ACHN (cell line): ENCODE measurements at places on chromosomes 12 and 14.

DNA sequence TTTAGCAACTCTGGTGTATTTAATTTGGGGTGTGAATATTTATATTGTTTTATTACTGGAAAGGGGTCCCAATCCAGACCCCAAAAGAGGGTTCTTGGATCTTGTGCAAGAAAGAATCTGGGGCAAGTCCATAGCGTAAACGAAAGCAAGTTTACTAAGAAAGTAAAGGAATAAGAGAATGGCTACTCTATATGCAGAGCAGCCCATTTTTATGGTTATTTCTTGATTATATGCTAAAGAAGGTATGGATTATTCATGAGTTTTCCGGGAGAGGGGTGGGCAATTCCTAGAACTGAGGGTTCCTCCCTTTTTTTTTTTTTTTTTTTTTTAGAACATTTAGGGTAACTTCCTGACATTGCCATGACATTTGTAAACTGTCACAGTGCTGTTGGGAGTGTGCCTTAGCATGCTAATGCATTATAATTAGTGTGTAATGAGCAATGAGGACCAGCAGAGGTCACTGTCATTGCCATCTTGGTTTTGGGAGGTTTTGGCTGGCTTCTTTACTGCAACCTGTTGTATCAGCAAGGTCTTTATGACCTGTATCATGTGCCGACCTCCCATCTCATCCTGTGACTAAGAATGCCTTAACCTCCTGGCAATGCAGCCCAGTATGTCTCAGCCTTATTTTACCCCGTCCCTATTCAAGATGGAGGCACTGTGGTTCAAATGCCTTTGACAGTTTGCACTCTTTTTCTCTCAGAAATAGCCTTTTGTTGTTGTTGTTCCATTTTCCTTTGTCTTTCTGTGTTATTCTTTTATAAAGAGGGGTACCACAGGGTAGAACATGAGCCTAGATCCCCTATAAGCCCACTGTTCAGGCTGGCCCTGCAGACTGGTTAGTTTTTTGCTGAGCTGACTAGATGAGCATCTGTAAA, 75.5 kb upstream of the DCD start:
- peak; percentile 46 for DNase-seq

- no peak for DNase-seq
Measured at GRCh38 chr12:62264706-62265105, 4.5 kb downstream of the USP15 start.

DNA sequence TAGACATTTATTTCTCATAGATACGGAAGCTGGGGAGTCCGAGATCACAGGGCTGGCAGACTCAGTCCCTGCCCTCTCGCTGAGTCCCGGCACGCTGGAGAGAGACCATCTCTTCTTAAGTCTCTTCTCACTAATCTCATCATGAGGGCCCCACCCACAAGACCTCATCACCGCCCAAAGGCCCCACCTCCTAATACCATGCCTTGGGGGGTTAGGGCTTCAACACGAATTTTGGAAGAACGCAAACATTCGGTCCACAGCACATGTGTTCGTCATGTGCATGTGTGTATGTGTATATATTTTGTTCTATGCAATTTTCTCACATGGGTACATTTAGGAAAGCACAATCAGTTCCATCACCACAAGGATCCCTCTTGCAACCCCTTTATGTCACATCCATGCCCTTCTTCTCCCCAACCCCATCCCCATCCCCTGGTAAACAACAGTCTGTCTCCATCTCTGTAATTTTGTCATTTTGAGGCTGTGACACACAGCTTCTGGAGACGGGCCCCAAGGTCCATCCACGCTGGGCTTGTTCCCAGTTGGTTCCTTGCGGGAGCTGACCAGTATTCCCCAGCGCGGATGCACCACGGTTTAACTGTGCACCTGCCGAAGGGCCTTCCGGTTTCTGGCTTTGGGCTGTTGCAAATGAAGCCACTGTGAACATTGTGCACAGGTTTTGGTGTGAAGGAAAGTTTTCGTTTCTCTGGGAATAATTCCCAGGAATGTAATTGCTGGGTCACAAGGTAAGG, 317.5 kb upstream of the DIO3 start:
- DNase-seq: no peak

DNA sequence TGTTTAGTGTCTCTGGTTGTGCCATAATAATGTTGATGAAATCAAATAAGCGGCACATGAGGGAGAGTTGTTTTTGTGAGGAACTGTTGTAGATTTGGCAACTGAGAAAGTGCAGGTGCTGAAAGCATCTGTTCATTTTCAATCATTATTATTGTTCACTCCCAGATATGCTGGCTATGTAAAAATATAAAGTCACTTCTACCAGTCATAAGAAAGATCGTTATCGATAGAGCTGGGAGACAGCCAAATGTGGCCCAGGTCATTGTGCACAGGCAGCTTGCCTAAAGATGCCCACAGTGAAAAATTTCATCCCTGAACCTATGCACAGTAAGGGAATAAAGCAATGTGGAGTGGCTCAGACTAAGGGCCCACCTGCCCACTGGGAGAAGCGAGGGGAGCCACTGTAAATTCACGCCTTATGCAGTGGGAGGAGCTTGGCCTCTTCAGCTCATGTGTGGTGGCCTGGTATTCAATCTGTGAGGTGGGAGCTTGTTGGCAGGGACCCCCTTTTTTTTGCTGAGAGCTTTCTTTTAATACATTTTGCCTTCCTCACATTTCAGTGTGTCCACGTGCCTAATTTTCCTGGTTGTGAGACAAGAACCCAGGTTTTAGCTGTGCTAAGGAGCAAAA, 1490.8 kb upstream of the TMEM132C start:
- DNase-seq: no peak

- DNase-seq: no peak
Measured at GRCh38 chr12:105476616-105477015, 146.1 kb downstream of the C12orf75 start.

DNA sequence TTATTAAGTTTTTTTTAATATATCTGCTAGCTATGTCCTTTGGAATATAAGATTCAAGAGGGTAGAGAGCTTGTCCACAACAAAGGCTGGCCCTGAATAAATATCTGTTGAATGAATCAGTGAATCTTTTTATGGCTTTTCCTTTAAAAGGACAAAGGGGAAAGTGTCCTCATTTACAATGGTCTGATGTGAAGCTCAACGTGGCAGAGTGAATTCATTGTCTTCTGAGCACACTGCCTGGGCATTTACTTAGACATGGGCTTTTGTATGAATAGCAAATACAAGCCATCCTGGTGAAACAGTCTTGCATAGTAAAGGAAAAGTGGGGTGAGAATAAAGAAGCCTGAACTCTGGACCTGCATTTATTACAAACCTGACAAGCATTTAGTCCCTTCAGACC, 201.2 kb downstream of the NELL2 start:
- no peak for DNase-seq

GRCh38 chr14:99579903-99580571, 24.0 kb downstream of the CCDC85C start:
- DNase-seq: peak; percentile 87

- no peak for DNase-seq
Measured at GRCh38 chr12:44026046-44026445, 190.2 kb downstream of the TMEM117 start.

DNA sequence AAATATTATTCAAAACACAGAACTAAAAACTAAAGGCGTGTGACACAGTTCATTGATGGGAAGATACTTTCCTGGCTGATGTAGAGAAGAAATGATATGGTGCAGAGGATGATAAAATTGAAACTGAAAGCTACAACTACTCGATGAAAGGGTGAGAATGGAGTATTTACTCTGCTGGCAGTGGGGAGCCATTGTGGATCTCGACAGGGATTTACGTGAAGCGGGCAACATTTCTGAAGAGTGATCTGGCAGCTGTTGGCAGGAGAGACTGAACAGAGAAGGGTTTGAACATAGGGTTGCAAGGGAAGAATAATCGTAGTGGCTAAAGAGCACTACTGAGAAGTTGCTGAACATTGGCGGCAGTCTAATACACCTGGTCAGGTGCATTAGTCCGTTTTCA, 464.9 kb downstream of the PDZRN4 start:
- no peak for DNase-seq

DNA sequence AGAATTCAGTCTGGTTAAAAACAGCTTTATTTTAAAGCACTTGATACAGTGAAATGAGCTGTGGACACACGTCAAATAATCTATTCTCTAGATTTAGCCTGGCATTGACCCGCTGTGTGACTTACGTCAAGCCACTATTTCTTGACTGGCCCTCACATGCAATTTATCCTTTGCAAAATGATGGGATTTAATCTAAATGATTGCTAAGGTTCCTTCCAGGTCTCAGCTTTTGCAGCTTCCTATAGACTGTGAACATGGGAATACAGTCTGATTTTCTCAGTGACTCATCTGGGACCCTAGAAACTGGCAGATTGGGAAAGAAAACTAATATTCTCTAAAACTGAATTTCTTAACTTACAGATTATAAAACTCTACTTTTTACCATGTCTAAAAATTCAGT, 409.1 kb downstream of the RAD51B start:
- DNase-seq: no peak

- no peak for DNase-seq
Measured at GRCh38 chr14:69573205-69573830, 1.4 kb downstream of the CCDC177 start.

DNA sequence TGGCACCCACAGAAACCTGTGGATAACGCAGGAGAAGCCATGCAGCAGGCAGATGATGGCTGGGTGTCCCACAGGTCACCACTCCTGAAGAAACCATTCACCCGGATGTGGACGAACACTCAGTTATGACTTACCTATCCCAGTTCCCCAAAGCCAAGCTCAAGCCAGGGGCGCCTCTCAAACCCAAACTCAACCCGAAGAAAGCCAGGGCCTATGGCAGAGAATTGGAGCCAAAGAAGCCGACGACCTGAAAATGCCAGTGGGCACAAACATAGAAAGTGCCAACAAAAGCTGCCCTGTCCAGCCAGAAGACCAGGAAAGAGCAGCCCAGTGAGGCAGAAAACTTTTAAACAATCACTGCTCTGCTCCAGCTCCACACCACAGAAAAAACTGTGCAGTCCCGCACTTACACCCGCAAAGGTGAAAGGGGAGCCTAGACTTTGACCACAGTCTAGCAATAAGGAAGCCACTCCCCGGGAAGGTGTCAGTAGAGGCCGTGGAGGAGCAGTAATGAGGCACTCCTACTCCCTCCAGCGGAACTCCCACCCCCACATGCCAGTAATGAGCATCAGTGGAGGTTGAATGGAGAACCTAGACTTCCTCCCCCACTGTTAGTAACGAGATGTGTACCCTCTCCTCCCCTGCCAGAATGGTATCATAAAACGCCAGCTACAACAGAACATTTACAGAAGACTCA, 6.0 kb upstream of the ACVRL1 start:
- no peak for DNase-seq

DNA sequence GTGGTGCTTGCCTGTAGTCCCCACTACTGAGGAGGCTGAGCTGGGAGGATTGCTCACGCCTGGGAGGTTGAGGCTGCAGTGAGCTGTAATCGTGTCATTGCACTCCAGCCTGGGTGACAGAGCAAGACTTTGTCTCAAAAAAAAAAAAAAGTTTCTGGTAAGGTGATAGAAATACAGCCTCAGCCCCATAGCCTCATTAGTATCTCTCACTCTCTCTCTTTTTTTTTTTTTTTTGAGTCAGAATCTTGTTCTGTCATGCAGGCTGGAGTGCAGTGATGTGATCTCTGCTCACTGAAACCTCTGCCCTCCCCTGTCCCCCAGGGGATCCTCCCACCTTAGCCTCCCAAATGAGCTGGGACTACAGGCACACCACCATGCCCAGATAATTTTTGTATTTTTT, 19.2 kb downstream of the MTHFD1 start:
- DNase-seq: no peak

DNA sequence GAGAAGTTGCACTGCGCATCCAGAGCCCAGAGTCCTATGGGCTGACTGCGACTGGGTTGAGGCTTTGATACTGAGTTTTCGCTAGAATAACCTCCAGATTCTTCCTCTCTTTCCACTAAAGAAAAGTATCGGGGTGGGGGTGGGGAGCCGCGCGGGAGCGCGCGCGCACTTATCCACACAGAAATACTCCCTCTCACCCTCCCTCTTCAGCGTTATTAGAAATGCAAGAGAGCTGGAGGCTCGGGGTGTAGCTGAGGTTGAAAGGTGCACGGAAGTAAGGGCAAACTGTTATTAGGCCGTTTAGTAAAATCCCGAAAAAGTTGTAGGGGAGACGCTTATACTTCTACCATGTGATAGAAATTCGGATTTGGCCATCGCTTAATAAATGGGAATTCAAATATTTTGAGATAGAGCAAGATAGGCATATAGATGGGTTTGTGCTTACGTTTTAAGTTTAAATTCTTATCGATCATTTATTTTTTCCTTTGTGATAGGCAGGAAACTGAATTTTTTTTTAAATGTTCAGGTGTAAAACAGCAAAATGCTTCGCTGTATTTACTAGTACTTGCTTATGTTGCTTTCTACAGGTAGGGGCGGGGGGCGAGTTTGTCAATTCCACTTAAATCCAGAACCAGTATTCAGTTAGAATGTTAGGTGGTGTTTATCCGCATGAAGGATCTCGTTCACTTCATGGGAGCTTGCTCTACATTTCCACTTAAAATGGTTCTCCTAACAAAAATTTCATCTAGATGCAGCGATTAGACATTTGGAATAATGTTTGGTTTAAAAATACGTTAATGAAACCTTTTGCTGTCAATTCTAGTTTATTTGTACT, 1.1 kb downstream of the ARHGAP5 start:
- peak; percentile 43 for DNase-seq

GRCh38 chr12:97005174-97005573, 98.1 kb downstream of the NEDD1 start:
- no peak for DNase-seq

GRCh38 chr14:53368711-53369201, 215.6 kb upstream of the DDHD1 start:
- DNase-seq: no peak

- no peak for DNase-seq
Measured at GRCh38 chr12:122322501-122322900, 56.2 kb upstream of the VPS33A start.

DNA sequence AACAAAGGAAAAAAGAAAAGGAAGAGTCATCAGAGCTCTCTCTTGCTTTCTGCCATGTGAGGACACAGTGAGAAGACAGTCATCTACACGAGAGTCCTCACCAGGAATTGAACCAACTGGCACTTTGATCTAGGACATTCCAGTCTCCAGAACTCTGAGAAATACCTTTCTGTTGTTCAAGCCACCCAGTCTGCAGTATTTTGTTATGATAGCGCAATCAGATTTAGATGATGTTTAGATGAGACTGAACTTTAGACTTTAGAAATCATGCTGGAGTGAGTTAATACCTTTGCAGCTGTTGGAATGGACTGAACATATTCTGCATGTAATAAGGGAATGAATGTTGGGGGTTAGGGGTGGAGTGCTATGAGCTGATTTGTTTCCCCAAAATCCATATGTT, 28.1 kb upstream of the RAB21 start:
- DNase-seq: no peak

DNA sequence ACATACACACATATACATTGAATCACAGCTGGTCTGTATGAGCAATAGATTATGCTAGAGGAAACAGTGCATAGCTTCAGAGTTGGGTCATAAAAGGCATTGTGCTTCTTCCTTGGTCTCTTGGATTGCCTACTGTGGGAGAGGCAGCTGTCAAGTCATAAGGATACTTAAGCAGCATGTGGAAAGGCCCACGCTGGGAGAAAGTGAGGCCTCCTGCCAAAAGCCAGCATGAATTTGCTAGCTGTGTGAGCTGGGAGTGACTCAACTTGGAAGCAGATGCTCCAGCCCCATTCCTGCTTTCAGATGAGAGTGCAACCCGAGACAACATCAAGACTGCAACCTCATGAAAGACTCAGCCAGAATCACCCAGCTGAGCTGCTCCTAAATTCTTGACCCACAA, 311.9 kb upstream of the TBX3 start:
- DNase-seq: no peak

GRCh38 chr14:61524211-61524806, 171.0 kb upstream of the HIF1A start:
- peak; percentile 96 for DNase-seq

- no peak for DNase-seq
Measured at GRCh38 chr12:74514098-74514872, 23.4 kb upstream of the ATXN7L3B start.

GRCh38 chr14:50762001-50762930, 68.7 kb downstream of the NIN start:
- DNase-seq: no peak
